Activated CD8-positive, alpha-beta memory T cell treated with anti-CD3 and anti-CD28 coated beads, Interleukin-2, amount 50 U/mL, for 4 hours (primary cell): ENCODE measurements at places on chromosomes 16 and 17.
A peak's percentile ranks its signal among the peaks of the same experiment; 100 is the strongest.

- DNase-seq: no peak
Measured at GRCh38 chr16:52976539-52977167, 76.0 kb downstream of the CHD9NB start.

DNA sequence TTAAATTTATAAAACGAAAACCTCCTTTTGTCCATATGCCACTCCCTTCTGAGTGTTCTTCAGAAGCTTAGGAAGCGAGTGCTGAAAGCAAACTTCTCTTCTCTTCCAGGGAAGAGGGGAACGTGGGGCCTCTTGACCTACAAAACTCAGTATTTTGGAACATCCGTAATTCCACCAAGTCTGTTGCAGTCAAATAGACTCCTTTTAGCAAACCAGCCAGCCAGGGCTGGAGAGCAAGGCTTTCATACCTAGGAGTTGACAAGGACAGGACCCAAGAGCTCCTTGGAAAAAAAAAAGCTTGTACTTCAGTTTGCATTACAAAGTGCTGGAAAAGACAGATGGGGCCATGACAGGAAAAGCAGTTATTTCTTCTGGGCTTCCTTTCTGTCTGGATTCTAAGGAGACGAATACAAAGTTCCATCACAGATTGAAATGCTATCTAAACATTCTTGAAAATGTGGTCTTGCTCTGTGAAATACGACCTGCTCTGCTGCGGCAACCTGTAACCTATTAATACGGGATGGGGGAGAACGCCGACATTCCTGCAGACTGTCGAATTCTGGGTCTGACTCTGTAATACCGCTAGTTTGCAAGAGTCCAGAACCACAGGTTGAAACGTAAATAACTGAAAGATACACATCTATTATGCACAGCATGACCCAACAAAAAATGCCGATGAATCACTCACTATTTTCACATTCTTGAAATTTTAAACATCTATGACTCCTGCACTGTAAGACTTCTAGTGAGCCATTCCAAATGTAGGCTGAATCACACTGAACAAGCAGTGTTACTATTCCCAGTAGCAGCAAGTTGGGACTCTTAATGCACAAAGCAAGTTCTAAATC is 20.6 kb downstream of the VPS53 start:
- no peak for DNase-seq

DNA sequence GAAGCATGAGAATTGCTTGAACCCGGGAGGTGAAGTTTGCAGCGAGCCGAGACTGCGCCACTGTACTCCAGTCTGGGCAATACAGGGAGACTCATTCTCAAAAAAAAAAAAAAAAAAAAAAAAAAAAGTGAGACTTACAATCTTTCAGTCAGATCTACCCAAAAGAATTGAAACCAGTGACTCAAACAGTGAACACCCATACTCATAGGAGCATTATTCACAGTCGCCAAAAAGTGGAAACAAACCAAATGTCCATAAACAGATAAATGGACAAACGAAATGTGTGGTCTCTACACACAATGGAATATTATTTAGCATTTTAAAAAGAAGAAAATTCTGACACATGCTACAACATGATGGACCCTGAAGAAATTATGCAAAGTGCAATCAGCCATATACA is 9.1 kb upstream of the SCNN1B start:
- DNase-seq: no peak

DNA sequence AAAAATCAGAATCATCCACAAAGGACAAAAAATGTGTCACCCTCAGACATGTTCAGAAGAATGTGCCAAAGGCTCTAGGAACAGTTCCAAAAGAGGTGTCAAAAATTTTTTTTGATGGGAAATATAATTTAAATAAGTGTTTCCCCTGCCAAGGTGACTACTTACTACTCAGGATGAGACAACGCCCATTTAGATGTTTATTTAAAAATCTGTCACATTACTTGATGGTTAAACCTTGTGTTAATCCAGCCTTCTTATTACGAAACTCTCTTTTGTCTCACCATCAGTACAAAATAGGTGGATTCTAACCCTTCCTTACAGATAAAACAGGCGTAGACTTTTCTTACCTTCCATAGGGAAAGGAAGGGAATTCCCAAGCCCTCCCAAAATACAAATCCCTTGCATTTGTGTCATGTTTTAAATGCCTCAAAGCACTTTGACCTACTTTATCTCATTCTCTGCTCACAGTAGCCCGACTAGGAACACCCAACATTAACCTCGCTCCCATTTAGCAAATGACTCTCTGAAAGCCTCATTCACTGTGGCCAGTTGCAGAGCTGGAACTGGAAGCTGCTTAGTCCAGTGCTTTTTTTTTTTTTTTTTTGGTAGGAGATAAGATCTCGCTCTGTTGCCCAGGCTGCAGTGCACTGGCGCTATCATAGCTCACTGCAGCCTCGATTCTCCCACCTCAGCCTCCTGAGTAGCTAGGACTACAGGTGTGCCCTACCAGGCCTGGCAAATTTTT is 5.8 kb upstream of the GNA13 start:
- DNase-seq: no peak

- no peak for DNase-seq
Measured at GRCh38 chr16:64858076-64858475, 263.8 kb downstream of the CDH11 start.

GRCh38 chr17:349666-350065 is 2.9 kb downstream of the RPH3AL start:
- no peak for DNase-seq

DNA sequence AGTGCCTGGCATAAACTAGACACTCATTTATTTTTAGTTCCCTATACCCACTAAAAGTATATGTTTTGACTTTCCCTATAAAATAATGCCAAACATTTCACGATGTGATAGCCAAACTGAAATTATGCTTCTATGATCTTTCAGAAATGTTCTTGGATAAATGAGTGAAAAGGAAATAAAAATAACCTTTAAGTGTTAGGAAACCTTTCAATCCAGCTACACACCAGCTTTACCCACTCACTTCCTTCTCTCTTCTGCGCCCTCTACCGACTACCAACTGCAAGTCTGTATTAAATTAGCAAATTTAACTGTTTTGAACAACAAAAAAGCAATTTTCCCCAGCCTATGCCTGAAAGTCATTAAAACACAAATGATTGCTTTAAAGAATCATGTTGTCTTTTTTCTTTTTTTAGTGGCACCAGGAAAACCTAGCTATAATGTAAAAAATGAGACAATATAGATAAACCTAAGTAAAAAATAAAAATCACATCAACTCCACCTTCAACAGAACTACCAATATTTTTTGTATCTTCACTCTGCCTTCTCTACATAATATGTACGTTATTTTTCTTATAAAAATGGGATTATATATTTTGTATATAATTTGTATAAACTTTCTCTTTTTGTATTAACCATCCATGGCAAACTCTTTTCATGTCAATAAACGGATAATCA is 13.2 kb upstream of the TMEM100 start:
- DNase-seq: no peak

DNA sequence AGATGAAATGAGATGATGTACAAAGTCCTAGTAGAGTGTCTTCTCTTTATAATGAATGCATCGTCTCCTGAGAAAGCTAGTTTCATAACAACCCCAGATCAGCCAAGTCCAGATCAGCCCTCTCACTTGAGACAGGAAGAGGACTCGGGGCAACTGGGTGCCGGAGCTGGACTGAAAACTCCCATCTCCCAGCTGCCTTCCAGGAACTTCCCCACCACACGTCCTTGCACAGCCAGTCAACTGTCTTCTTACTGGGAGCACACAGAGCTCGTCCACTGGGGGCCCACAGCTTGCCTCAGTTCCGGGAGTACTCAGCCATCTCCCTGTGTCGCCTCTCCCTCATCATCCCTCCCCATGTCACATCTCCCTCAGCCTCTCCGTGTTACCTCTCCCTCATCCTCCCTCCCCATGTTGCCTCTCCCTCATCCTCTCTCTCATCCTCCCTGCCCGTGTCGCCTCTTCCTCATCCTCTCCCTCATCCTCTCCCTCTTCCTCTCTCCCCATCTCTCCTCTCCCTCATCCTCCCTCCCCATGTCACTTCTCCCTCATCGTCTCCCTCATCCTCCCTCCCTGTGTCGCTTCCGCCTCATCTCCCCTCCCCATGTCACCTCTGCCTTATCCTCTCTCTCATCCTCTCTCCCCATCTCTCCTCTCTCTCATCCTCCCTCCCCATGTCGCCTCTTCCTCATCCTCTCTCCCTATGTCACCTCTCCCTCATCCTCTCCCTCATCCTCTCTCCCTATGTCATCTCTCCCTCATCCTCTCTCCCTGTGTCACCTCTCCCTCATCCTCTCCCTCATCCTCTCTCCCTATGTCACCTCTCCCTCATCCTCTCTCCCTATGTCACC is 22.4 kb upstream of the KCNH6 start:
- DNase-seq: no peak

GRCh38 chr17:47620503-47621245 is 29.0 kb upstream of the KPNB1 start:
- no peak for DNase-seq

- no peak for DNase-seq
Measured at GRCh38 chr17:45740553-45741330, 43.4 kb upstream of the CRHR1 start.

DNA sequence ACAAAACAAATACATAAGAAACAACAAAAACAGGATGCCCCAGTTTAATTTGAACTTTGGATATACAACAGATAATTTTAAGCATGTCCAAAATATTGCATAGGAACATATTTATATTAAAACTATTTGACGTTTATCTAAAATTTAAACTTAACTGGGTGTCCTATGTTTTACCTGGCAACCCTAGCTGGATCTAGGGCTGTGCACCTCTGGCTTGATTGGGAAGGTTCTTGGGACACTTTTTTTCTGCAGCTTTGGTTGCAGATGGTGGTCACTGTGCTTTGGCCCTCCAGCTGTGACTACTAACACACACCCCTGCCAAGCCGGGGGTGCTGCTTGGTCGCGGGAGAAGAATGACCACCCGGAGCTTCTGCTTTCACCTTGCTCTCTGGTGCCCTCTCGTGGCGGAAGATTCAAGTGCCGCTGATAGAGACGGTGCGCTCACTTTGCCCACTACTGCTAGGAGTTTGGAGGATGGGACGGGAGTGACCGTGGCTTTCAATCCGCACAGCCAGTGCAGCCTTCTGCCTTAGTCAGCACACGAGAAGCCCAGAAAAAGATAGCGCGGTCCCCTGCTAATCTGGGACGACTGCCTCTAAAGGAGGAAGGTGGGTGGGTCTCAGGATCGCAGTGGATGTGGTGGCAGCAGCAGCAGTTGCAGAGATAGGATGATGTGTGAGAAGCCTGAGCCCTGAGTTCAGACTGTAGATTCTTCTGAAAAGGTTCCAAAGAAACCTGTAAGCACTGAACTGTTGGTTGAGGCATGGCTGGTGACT is 6.7 kb downstream of the SPACA3 start:
- DNase-seq: peak; percentile 75
